ENCODE measurements at places on chromosomes 11 and 22.
A peak's percentile ranks its signal among the peaks of the same experiment; 100 is the strongest.

- DNase-seq = no peak
Measured at GRCh38 chr11:7511401-7511800, 2.4 kb upstream of the PPFIBP2 start.

- DNase-seq = no peak
Measured at GRCh38 chr11:95101935-95102334, 12.3 kb downstream of the ENDOD1 start.

DNA sequence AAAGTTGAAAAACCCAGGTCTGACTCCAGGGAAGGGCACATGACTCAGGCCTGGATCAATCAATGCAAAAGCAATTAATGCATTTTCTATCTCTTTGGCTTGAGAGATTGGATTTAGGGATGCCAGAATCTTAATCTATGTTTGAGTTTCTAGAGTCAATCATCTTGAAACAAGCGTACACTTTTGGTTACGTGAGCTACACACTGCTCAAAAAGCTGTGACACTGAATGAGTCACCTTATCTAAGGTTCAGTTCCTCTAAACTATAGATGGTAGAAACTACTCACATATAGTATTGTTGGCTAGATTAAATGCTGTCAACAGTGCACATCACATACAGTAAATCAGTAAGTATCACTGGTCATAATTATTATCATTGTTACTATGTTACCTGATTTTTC is 24.2 kb downstream of the MRE11 start:
- no peak for DNase-seq

DNA sequence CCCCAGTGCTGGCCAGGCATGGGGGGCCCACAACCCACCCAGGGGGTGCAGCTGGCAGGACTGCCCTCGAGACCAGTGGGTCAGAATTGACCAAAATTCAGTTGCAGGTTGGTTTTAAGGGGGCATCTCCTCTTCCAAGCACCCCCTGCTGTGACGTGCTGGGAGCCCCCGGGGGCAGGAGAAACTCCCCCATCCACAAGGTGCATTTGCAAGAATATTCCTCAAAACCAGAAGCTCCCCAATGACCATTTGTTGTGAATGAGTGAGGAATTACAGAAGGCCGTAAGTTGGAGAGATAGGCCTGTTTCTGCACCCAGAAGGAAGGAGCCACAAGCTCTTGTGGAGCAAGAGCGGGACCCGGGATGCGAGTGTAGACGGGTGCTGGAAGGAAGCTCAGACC is 414.5 kb downstream of the BRD1 start:
- DNase-seq = no peak

- DNase-seq = no peak
Measured at GRCh38 chr11:63762654-63763495, 5.7 kb downstream of the ZFTA start.

DNA sequence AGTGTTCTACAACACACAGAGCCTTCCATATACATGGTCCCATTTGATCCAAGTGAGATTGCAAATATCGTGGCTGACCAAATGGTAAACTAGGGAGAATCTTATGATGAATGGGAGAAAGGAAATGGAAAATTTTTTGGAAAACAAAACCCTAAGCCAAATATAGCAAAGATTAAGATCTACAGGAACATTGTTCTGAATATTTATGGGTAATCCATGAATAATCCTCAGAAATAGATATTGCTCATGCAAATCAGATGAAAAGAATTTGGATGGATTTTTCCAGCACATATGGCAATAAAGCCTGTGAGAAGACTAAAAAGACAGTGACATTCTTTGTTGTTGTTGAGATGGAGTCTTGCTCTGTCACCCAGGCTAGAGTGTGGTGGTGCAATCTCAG is 21.7 kb upstream of the PRDM10 start:
- DNase-seq = no peak

DNA sequence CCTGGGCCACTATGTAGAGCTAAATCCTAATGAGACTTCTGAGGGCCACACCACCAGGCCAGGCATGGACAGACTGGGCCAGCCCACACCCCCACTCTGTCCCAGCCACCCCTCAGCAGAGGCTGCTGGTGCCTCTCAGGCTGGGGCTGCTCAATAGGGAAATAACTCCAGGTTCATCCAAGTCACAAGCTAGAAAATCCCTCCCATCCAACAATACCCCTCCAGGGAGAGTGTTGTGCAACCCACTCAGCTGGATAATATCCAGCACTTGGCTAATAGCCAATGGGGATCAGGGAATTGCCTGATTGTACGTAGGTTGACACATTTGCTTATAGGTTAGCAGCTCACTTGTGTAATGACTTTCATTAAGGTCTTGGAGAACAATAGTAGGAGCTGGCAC is 64.1 kb upstream of the WNT11 start:
- no peak for DNase-seq

GRCh38 chr22:48779211-48779643 is 1048.4 kb downstream of the BRD1 start:
- DNase-seq = no peak

DNA sequence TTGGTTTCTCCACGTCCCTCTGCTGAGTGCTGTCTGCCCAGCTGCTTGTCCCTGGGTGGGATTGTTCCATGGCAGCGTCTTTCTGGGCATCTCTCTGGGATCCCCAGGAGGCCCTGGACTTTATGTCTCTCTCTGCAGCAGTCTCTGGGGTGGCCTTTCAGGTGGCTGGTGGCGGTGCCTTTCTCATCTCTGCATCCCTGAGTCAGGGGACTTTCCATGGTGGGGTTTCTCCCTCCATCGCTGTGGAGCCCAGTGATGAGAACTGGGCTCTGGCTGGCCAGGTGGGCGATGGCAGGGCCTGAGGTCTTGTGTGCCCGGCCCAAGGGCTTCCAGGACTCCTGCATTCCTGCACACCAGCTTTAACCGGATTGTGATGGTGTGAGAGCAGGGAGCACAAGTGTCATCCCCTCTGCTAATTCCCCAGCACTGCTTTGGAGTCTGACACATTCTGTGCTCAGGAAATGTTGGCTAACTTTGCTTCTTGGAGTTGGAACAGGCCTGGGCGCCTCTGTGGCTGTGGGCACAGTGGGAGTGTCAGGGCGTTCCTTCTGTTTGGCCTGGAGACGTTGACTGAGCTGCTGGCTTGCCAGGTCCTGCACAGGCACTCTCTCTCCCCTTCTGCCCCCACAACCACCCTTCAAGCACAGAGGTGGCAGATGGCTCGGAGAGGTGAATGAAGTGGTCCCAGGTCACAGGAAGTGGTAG is 27.9 kb downstream of the FAM83F start:
- DNase-seq = no peak

- peak; percentile 25 for DNase-seq
Measured at GRCh38 chr11:27395556-27396258, 32.7 kb upstream of the CCDC34 start.

GRCh38 chr22:35124691-35125219 is 58.8 kb downstream of the ISX start:
- DNase-seq = no peak

DNA sequence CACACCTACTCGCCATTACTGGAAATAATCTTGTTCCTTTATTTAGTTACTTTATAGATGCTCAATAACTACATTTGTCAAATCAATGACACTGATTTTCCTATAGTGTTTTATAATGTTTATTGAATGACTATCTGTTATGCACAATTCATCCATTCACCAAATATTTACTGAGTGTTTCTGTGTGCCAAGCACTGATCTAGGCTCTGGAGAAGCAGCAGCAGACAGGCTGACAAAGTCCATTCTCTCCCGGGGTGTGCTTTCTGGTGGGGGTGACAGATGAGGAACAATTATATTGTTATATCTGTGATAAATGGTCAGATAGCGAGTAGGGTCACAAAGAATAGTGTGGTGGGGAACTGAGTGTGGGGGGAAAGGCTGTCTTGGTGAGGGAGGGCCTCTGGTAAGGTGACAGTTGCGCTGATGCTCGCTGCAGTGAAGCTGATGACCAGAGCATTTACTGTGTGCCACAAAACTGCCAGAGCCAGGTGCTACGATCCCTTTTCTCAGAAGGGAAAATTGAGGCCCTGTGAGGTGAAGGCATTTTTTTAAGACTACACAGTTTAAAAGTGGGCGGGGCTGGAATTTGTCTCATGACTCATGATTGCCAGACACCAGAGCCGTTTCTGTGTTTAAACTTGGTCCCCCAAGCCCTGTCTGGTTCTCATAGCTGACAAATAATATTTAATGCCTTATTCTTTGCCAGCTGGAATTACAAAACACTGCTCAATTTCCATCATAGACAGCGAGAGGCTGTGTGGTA is 10.2 kb downstream of the PACS1 start:
- DNase-seq = no peak

DNA sequence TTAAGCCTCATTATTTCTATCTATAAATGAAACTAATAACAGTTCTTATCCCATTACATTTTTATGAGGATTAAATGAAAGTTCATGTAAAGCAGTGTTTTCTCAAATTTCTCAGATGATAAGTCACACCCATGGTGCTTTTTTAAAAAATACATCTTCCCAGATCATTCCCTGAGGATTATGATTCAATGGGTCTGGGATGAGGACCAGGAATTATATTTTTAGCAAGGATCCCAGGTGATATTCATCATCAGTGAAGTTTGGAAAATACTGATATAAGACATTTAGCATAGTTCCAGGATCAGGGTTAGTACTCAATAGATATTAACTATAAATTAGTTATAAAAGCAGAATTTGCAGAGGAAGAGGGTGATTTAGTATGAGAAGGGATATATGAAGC is 89.1 kb downstream of the BBOX1 start:
- no peak for DNase-seq

- DNase-seq = no peak
Measured at GRCh38 chr11:22465620-22466019, 127.4 kb downstream of the SLC17A6 start.

- DNase-seq = no peak
Measured at GRCh38 chr11:134781380-134781866, 369.4 kb upstream of the B3GAT1 start.

- no peak for DNase-seq
Measured at GRCh38 chr22:46734830-46735453, 3.1 kb downstream of the CERK start.

DNA sequence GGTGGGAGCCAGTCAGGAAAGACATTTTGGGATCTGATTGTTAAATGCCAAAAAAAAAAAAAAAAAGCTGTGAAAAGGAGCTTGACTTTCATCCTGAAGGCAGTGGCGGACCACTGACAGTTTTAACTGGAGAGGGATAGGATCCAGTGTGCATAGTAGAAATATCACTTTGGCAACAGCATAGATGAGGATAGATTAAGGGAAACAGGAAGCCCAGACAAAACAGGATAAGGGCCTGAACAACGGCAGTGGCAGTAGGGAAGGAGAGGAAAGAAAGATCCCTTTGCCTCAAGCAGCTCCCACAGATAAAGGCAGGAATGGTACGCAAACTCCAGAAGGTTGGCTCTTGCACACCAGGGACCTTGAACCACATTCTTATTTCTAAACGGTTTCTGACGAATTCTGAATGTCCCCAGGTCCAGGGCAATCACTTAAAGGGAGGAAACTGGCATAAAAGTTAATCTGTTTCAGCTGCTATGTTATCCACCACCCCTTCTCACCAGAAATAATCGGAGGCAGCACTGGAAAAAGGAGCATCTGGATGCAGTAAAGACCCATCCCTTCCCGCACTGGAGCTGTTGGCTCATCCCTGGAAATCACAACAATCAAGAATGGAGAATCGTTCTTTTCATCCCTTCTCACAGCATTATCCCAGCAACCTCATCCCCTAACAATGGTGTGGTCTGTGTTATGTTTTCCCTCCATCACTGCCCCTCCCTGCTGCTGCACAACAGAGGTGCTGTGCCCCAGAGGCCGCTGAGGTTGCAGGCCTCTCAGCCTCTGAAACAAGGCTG is 99.1 kb downstream of the GAB2 start:
- no peak for DNase-seq

- no peak for DNase-seq
Measured at GRCh38 chr11:17578296-17578695, 31.2 kb downstream of the OTOG start.

GRCh38 chr22:35329114-35329847 is 29.6 kb downstream of the TOM1 start:
- DNase-seq = no peak

DNA sequence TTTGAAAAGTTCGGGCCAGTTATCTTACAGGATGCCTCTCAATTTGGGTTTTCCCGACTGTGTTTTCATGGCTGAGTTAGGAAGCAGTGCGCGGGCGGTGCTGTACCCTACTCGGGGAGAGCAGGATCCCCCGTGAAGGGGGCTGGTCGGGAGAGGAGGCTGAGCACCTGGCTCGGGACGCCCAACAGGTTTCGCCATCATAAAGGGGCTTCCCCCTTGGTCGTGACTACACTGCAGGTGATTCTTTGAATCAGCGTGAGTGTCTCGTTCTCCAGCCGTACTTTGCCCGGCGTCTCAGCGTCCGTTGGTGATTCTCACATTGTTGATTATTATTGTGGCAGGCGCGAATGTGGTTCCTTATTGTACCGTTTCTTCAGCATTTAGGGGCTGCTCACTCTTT is 46.6 kb downstream of the ST14 start:
- DNase-seq = no peak

- no peak for DNase-seq
Measured at GRCh38 chr11:127862406-127862805, 725.0 kb downstream of the ETS1 start.

- no peak for DNase-seq
Measured at GRCh38 chr11:122391049-122391448, 264.5 kb upstream of the UBASH3B start.

DNA sequence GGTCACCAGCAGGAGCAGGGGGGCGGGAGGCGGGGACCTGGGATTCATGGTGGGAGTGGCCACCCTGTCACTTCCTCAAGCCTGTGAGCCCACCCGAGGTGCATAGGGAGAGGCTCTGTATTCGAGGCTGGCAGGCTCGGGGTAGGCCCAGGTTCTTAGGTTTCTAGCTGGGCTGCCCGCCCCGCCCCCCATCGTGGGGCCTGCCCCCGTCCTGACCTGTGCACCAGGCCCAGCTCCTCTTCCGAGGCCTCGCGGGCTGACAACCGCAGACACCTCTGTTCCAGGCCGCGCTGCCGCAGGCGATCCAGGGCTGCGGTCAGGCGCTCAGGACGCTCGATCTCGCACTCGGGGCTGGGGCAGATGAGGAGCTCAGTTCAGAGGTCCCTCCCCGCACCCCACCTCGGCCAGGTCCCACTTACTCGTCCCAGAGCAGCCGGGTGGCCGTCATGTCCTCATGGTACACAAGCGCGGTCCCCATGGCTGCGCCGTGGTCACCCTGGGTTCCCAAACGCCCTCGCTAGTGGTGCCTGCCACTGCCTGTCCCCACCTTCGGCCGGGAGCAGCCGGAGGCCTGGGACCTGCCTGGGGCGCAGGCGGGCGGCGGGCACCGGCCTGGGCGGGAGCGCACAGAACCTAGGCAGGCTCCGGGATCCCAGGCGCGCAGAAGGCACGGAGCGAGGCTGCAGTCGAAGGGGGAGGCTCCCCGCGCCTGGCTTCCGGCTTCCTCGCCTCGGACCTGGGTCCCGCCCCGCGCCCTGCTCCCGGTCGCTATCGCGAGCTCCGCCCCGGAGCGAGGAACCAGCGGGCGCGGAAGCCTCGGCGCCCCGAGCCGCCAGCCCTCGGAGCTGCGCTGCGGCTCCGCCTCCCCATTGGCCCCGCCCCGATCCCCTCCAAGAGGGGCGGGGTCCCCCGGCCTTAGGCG is at the start of gene HDAC10:
Gene HDAC10, minus strand, starts transcription at position 711 of the 922 bp plus-strand sequence. Its CDS starts 233 bp downstream, at position 478.
- peak; percentile 77 for DNase-seq

- no peak for DNase-seq
Measured at GRCh38 chr11:96125400-96125799, 201.5 kb upstream of the MTMR2 start.

Measured in NCI-H1930 (cell line).